ENCODE measurements at places on chromosomes 3 and 15. TPM values are rescaled to one million over a fixed set of nuclear protein-coding genes. Genes with fewer than 3 reads are reported as not detected.

OR5K2 gene
- not detected for total RNA-seq

HGD gene
- 1.3 TPM for total RNA-seq

AMIGO3 gene
- not detected for total RNA-seq

ACAD11 gene
- 57.7 TPM for total RNA-seq

SCG3 gene
- total RNA-seq = not detected
